ENCODE measurements at places on chromosomes 13 and 19.

DNA sequence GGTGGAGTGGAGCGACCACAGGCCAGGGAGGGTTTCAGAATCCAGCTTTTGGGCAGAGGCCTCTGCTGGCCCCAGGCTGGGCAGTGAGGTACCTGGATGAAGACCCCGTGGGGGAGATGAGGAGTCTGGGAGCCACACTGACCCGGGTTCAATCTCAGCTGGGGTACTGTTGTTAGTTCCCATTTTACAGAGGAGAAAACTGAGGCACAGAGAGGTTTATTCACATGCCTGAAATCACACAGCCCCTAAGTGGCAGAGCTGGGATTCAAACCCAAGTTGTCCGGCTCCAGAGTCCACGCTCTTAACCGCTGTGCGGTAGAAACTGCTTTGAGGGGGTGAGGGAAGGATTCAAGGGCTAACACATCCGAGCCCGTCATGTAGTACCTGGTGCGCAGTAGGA is 45.0 kb downstream of the MYH14 start:
- no peak for DNase-seq

GRCh38 chr19:17431417-17431816 is 11.6 kb downstream of the MVB12A start:
- no peak for DNase-seq

GRCh38 chr13:72650051-72650700 is 77.3 kb downstream of the MZT1 start:
- no peak for DNase-seq

- no peak for DNase-seq
Measured at GRCh38 chr13:30577401-30577852, 40.3 kb upstream of the USPL1 start.

- DNase-seq, result no peak
Measured at GRCh38 chr19:49817964-49818648, at the start of gene MED25. MED25 (plus strand) TSS chr19:49818289; CDS start chr19:49818342, 53 bp downstream.

DNA sequence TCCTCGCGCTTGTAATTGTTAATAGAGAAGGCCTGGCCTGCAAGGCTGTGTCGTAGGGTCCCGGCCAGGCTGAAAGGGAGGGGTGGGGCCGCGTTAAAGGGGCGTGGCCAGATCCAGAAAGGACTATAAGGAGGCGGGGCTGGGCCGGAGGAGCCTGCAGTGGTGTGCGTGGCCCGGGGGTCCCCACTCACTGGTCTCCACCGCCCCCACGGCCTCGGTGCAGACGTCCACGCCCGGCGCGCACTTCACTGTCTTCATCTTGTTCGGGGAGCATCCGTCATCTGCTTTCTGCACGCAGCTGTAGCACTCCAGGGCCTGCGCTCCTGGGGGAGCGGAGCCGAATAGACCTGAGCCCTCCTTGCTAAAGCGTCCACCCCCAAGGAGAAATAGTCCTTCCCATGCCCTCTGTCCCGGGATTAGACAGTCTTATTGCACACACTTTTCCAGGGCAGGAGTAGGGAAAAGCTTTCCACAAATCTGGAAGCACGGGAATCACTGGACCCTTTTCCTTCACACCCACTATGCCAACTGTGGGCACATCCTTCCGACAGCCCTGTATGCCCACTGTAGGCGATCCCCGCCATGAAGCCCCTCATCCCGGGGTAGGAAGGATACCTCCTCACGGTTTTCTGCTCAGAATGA is 1.2 kb downstream of the LYPD3 start:
- no peak for DNase-seq

DNA sequence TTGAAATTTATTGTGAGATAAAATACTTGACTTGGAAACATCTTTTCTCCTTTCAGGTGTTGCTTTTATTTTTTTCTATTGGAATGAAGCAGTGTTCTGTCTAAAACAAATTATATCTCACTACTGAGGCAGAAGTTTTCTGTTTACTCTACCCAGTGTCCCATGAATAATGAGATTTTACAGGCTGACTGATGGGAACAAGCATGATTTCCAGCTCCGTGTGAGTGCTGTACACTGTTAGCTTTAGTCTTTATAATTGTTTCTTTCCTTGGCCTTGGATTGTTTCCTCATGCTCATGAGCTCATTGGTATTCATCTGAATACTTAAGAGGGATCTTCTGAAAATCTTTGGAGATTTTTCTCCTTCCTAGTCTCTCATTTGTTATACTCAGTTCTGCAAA is 2049.5 kb upstream of the PRR20A start:
- DNase-seq, result no peak

GRCh38 chr13:41916173-41916954 is 44.5 kb downstream of the VWA8 start:
- no peak for DNase-seq

DNA sequence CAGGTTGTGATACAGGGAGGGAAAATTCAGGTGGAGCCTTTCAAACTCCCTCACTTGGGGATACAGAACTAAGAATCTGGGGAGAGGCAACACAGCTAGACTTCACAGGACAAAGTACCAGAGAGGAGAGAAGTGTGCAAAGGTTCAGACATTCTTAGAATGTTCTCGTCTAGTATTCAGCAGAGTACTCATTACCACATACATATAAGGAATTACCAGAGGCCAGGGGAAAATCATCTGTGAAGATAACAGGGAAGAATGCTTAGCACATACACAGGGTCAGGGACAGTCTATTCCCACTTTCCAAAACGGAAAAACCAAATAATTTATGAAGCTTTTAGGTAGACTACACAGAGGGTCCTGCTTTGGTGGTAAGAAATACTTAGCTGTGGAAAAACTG is 58.1 kb downstream of the TRPC4 start:
- no peak for DNase-seq

GRCh38 chr19:3322199-3322978 is 44.0 kb upstream of the NFIC start:
- DNase-seq, result no peak

DNA sequence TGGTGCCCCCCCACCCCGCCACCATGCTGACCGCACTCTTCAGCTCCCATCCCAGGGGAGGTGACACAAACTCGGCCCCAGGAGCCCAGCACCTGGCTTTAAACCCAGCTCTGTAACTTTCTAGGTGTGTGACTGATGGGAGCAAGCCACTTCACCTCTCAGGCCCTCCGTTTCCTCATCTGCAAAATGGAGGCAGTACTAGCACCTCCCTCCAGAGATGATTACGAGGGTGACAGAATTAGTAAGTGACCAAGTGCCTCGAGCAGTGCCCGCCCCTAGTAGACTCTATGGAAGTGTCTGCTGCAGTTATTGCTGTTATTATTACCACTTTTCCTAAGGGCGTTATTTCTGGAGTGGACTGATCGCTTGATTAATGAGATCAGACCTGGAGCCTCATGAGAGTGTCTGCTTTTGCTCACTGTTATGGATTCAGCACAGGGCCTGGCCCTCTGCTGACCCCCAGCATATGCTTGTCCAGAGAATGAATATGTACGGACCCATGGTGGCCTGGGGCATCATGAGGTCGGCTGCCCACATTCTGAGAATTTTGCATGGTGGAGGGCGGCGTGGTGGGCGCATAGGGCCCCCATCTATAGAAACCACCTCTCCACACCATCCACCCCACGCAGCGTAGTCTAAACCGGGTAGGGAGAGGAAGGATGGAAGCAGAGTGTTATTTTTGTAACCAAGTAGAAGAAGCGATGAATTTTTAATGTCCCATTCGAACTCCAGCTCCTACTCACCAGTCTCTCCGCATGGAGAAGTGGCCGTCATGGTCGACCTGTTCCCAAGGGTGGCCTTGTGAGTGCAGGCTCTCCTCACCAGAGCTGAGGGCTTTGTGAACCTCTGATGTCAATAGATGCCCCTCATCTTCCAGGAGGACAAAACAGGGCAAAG is 48.2 kb downstream of the CAPN12 start:
- DNase-seq, result no peak

GRCh38 chr13:111876506-111876905 is 190.4 kb upstream of the SOX1 start:
- DNase-seq, result peak; percentile 43

DNA sequence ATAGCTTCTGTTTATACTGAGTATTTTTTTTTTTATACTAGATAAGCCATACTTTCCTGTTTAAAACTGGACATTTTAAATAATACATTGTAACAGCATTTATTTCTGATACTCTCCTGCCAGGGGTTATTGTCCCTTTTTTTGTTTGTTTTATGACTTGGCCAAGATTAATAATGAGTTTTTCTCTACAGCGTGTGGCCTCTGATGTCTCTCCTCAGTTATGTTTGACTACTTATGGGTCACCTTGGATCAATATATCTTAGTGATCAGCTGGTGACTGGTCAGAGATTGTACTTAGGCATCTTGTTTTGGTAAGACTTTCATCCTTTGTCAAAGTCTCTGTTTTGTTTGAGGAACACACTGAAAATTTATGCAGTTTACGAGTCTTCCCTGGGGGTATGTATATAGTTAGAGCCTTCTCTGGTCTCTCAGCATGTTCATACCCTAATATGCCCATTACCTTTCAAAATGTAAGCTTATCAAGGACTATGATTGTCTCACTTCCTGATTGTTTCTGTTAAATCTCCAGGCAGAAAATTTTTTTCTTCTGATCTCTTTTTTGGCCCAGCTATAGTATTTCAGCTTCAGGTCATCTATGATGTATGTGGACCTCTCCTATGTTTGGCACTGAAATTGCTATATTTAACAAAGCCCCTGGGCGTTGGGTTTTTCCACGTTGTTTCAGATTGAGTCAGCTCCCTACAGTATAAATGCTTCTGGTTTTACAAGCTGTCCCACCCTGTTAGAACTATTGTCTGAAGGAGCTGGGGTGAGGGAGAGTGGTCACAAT is 87.9 kb downstream of the URI1 start:
- DNase-seq, result no peak

DNA sequence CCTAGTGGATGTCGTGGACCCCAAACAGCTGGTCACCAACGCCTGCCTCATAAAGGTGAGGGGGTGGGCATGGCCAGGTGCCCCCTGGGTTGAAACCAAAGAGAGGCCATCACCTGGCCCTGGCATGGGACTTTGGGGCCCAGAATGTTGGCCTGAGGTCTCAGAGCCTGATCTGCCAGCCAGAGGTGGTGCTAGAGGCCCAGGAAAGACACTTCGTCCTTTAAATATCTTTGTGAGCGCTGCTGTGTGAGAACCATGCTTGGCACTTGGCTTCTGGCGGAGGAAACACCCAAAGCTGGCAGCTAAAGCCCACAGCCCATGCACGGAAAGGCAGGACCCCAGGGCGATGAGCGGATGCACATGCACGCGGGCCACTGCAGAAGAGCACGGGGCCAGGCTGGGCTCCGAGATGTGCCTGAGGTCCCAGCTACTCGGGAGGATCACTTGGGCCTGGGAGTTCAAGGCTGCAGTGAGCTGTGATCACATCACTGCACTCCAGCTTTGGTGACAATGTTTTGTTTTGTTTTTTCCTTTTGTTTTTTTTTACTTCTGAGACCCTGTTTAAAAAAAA is 4.3 kb upstream of the ADM5 start:
- DNase-seq, result no peak

DNA sequence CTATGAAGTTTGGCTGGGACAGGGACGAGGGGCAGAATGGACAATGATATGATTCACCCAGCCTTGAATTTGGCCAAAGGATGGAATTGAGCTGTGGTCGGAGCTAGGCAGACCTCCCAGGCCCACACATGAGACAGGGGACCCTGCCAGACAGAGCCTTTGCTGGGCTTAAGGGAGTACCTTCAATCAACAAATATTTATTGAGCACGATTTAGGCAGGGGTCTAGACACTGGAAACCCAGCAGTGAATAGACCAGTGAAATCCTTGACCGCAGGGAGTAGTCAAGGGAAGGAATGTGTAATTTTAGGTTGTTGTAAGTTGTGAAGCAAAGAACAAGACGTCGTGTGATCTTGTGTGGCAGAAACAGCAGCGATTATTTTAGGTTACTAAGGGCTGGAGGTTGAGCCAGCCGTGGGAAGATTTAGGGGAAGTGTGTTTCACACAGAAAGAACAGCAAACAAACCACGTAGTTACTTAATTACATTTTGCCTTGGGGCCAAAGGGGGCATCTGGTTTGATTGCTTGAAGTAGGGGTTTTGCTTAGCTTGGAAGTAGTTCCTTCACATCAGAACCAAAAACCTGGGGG is 16.9 kb upstream of the AP1M2 start:
- no peak for DNase-seq

DNA sequence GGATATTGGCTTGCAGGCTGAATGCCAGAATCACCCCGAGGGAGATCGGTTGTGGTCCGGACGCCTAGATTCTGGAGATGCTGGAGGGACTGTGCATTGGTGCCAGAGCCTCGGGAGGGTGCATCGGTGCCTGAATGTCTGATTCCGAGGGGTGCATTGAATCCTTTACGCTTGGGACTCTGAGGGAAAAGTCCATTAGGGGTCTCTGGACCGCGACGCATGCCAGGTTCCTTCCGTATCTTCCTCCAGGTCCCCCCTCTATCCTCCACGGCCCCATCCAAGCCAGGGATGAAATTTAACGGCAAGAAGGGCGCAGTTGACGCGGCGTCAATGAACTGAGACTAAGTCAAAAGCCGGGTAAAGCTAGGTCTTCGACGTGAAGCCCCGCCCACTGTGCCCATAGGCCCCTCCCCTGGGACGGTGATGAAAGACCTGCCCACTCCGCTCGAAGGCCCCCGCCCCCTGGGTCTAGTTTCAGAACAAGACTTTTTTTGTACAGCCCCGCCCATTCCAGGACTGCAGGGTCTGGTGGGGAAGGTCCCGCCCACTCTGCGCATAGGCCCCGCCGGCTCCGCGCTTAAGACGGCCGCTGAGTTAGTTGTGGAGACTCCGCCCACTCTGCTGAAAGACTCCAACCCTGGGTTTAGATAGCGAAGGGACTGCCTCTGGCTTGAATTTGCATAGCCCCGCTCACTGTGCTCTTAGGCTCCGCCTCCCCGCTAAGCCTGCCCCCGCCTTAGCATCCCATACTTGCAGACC is 737 bp downstream of the ZNF575 start:
- peak; percentile 99 for DNase-seq

GRCh38 chr13:105787632-105788031 is 747.8 kb downstream of the EFNB2 start:
- no peak for DNase-seq

DNA sequence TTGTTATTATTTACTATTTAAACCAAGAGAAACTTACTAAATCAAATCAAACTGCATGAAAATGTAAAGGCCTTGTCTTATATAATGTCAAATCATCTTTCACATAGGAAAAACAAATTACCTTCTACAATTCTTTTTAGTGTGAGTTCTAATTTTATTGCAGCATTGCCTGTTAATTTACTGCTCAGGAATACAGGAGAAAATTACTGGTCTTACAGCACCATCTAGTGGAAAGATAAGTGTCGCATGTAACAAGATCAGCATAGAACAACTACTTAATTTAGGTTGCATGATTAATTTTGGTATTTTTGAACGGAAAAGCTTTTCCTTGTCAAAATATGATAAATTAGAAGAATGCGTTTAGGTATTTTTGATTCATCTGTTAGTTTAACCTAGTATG is 502.7 kb downstream of the UQCRFS1 start:
- DNase-seq, result no peak

GRCh38 chr19:42285541-42285941 is 16.4 kb upstream of the PRR19 start:
- no peak for DNase-seq

GRCh38 chr13:41673640-41674039 is 216.3 kb downstream of the RGCC start:
- DNase-seq, result no peak

DNA sequence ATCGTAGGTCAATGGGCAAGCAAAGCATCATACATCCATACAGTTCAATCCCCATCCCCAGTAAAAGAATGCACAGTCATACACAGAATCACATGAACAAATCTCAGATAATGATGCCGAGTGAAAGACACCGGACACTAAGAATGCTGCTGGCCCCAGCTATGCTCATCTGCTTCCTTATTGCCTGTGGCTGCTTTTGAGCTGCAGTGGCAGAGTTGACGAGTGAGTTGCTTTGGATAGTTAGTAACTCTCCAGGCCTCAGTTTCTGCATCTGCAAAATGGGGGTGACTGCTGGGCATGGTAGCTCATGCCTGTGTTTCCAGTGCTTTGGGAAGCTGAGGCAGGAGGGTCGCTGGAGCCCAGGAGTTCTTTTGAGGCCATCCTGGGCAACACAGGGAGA is 12.9 kb upstream of the NFIC start:
- no peak for DNase-seq

Data from chondrocyte (in vitro differentiated cells).